Upper lobe of left lung (tissue), 6 donors: ENCODE measurements at places on chromosomes 13 and 19. TPM values are rescaled to one million over a fixed set of nuclear protein-coding genes. Genes with fewer than 3 reads are reported as not detected.

DNA sequence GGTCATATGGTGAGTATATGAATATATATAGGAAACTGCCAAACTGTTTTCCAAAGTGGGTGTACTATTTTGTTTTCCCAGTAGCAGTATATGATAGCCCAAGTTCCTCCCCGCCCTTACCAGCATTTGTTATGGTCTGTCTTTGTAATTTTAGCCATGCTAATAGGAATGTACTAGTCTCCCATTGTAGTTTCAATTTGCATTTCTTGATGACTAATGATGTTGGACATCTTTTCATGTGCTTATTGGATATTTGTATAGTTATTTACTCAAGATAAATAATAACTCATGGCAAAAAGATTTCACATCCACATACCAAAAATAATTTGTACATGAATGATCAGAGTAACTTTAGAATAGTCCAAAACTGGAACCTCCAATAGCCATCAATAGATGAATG is 75.3 kb upstream of the SERP2 start:
- no peak for DNase-seq

- DNase-seq = no peak
Measured at GRCh38 chr19:7617172-7617571, 12.2 kb downstream of the XAB2 start.

- no peak for DNase-seq
Measured at GRCh38 chr13:66503890-66504289, 726.2 kb downstream of the PCDH9 start.

DNA sequence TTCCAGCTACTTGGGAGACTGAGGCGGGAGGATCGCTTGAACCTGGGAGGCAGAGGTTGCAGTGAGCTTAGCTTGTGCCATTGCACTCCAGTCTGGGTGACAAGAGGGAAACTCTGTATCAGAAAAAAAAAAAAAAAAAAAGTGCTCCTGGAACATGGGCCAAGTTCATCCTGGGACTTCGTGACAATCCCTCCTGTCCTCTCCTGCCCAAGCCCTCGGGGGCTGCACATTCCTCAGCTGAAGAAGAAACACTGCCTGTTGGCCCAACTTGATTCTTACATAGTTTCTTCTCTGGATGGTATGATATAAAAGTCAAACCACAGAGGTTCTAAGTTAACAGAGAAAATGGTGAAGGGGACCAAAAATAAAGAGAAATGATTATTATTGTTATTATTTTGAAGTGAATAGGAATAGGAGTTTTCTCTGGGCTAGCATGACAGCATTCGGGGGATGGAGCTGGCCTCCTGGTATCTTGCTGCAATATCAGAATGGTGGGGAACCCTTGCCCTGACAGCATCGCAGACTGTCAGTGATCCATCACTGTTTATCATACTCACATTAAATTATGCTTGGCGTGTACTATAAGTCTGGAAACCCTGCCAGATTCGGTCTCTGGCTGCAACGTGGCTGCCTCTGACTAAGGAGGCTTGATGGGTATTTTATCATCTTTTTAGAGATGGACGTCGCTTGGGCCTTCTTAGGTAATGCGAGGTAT is 113.7 kb upstream of the OXGR1 start:
- no peak for DNase-seq

- no peak for DNase-seq
Measured at GRCh38 chr19:39370735-39371134, 20.2 kb downstream of the PAF1 start.

DNA sequence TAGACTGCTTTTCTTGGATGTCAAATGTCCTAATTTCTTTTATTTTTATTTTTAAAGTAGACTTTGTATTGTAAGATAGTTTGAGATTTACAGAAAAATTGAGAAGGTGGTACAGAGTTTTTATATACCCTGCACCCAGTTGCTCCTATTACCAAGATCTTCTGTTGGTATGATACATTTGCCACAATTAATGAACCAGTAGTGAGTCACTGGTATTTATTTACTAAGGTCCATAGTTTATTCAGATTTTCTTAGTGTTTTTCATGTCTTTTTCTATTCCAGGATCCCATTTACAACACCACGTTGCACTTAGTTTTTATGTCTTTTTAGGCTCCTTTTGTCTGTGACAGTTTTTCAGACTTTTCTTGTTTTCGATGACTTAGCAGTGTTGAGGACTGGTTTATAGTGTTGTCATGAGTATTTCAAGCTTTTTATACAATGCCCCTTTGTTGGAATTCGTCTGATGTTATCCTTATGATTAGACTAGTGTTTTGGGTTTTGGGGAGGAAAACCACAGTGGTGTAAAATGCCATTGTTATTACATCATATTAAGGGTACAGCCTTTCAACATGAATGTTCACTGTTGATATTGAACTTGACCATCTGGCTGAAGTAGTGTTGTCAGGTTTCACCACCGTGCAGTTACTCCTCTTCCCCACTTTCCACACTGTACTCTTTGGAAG is 35.9 kb downstream of the COG3 start:
- no peak for DNase-seq

GRCh38 chr19:6723738-6724137 is 3.3 kb upstream of the C3 start:
- DNase-seq = no peak

DNA sequence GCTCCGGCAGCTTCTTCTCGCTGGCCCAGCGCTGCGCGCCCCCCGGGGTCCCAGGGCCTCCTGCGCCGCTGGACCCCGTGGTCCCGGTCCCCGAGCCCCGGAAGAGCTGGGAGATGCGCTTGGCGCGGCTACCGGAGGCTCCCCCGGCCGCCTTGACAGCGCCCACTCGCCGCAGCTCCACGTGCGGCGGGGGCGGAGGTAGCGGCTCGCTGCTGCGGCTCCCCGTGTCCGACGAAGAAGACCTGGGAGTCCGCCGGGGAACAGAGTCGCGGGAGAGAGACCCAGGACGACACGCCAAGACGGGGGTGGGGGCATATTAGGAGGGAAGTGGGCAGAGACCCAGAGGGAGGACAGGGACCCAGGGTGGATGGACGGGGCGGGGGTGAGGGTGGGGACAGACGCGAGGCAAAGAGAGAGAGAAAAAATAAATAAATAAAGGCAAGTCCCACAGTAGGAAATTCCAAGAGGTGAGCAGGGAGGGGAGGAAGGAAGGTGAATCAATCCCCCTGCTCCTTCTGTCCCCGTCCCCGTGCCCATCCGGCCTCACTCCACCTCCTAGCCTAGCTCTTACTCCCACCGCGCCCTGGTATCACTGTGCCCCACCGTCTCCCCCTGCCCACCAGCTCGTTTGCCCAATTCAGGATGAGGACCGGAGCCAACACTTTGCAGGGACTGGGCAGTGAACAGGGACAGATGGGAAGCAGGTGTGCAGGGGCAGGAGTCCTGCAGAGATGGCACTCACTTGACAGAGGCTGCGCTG is 826 bp downstream of the RASIP1 start:
- no peak for DNase-seq

DNA sequence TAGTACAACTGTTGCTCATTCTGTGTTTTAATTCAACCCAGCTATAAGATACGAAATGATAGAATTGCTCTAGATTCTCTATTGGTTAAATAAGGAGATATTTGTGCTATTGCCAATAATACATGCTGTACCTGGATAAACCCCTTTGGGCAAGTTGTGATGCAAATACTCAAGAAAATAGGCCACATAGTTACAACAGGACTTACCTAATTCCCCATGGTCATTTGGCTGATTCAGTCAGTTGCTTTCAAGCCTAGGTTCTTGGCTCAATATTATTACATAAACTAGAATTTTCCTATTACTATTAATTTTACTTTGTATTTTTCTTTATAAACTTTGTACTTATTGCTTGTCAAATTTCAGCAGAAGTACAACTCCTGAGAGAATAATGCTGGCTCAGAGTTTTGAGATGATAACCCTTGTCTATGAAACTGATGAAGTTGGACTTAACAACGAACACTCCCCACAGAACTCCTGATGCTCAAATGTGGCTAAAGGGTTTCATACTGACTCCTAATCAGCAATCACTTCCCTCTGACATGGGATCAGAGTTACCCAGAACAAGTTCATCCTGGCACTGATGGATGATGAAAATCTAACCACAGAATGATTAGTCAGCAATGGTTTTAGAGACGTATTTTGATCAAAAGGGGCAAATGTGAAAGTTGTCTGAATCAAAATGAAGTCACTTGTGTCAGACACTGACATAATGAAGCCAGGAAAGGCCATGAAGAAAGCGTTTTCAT is 221.1 kb downstream of the ITGBL1 start:
- DNase-seq = no peak

DNA sequence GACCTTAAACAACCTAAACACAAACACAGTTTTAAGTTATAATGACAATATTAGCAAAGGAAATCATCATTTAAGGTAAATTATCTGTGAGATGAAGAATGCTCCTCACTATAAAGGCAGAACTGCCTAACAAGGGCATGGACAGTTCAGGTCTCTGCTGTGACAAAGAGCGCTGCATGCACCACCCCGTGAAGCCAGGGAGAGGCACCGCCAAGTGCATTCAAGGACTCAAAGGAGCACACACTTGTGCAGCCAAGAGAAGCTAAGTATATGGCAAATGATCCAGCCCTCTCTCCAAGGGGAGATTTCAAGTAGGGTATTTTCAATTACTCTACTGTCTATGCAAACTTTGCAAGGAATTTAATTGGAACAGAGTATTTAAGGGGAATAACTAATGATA is 126.0 kb downstream of the RAP2A start:
- DNase-seq = no peak

GRCh38 chr13:45306966-45307365 is 34.0 kb downstream of the TPT1 start:
- DNase-seq = no peak

GRCh38 chr13:51355217-51355616 is 15.7 kb downstream of the SERPINE3 start:
- no peak for DNase-seq

DNA sequence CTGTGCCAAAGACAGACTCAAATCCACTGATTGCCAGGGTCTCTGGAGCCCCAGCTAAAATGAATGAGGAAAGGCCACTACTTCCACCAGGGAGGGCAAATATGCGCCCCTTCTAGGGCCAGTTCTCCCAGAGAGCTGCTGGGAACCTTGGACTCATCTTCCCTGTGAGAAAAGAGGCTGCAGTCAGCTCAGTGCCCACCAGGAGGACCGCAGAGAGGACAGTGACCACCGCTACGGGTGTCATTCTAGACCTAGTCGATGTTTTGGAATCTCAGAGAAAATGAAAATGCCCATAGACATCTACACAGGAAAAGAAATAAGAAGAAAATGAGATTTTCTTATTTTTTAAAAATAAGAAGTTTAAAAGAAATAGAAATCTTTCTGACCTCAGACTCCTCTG is 235.1 kb downstream of the UQCRFS1 start:
- DNase-seq = no peak

DNA sequence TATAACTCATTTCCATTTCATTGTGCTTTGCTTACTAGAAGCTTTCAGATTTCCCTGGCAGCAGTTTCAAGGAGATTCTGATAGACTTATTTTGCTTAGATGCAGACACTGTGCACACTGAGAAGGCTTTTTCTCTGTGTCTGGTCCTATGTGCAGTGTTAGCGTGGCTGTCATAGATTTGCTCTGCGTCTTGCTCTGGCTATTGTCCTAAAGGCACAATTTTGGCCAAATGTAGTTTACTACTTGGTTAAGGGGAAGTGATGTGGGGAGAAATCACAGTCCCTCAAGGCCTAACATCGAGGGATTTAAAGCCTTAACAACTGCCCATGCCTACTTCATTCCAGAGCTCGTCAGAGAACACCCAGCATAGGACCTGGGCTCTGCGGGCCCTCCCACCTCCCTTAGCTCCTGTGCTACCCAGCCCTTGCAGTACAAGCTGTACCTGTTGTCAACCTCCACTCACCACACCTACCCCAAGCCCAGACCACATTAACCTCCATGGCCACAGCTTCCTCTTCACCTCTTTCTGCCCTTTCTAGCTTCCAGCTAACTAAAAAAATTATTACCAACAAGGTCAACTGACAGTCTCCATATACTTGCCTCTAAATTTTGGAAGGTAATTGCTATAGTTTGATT is 38.9 kb upstream of the KATNAL1 start:
- DNase-seq = no peak

GRCh38 chr19:49920624-49921363 is 8.2 kb upstream of the ATF5 start:
- DNase-seq = no peak

Gene ATP1A3
- total RNA-seq = 0.14 TPM

Gene STOML3
- 10.8 TPM for total RNA-seq

Gene HCN2
- not detected for total RNA-seq

Gene FSD1
- 1.8 TPM for total RNA-seq
